ENCODE measurements at places on chromosomes 4 and X. TPM values are rescaled to one million over a fixed set of nuclear protein-coding genes. Genes with fewer than 3 reads are reported as not detected.

DNA sequence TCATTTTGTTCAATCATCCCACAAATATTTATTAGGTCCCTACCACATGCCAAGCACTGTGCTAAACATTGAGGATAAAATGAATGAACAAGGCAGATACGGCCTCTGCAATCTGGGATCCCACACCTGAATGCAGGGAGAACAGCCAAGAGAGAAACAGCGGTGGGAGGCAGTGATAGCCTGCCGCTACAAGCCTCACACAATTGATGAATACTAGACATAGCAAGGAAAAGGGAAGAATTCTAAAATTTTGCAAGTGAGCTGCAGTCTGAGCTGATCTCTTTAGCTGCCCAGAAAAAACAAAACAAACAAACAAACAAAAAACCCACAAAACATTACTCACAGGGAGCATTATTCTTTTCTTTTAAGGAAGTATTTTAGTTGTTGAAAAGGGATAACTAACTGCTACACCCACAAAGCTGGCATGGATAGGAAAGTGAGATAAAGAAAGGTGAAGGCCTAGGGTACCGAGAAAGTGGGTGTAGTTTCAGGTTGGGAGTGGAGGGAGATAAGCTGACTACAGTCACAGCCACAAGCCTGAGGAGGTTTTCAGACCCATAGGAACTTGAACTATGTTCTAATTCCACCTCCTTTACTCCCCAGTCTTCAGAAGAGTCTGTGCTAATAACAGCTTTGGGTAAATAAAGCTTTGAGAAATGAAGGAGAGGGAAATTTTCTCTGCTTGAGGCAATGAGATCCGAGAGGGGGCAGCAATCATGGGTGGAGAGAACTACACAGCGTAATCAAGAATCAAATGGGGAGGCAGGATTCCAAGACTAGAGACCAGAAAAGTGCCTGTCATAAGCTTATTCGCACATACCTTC, 85.4 kb downstream of the SH3RF1 start:
- no peak for DNase-seq

- no peak for DNase-seq
These were observed 45.5 kb upstream of the PPP1R2C start for GRCh38 chrX:42823443-42823842.

DNA sequence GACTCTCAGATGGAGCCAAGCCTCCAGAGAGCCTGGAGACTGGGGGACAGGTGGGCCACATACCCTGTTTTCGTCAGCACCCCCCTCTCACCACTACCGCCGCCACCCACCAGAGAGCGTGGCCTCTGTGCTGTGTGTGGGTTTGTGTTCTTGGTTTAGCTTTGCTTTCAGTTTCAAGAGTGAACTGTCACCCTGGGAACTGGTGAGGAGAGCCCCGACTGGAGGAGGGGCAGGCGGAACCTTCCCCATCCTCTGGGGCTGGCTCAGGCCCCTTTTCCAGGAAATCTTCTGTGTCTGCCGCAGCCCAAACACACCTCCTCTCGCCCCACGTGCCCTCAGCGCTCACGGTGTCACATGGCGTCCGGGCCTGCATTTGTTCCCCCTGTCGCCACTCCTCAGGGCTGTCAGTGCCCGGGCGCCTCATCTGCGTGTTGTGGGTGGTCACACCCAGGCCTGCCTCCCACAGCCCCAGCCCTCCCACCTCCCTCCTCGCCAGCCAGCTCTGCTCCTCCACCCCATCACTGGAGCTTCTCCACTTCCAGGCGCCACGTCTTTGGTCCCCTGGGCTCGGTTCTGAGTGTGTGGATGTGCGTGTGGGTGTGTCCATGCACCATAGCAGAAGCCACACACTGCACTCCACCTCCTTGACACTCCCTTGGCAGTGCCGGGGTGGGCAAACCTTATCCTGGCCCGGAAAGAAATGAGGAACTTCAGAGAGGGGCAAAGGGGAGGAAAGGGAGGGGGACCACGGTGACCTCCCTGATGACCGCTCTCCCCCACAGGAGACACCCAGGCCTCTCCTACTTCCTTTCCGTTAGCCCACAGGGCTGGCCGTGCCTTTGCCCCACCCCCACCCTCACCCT, 27.8 kb downstream of the ELF4 start:
- DNase-seq: no peak

- DNase-seq: peak; percentile 69
These were observed 64.0 kb downstream of the SOX3 start for GRCh38 chrX:140440876-140441275.

- peak; percentile 10 for DNase-seq
These were observed 39.8 kb downstream of the GALNT7 start for GRCh38 chr4:173208420-173208819.

GRCh38 chrX:67353651-67354370, 190.0 kb upstream of the AR start:
- no peak for DNase-seq

GRCh38 chr4:8917868-8918783, 46.5 kb upstream of the HMX1 start:
- peak; percentile 58 for DNase-seq

- no peak for DNase-seq
These were observed 355.4 kb upstream of the CPEB2 start for GRCh38 chr4:14646831-14647230.

DNA sequence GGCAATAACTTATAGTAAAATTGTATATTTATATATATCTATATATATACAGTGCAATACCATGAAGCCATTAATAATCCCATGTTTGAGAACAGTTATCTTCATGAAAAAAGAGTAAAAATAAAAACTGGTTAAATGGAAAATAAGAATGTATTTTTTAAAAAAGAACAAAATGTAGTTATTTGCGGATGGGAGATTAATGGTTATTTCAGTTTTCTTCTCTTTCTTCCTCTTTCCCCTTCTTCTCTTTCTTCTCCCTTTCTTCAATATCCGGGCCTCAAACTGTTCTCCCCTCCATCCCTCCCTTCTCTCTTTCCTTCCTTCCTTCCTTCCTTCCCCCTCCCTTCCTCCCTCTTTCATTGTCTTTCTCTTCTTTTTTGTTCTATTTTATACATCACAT, 1301.7 kb upstream of the IGFBP7 start:
- no peak for DNase-seq

DNA sequence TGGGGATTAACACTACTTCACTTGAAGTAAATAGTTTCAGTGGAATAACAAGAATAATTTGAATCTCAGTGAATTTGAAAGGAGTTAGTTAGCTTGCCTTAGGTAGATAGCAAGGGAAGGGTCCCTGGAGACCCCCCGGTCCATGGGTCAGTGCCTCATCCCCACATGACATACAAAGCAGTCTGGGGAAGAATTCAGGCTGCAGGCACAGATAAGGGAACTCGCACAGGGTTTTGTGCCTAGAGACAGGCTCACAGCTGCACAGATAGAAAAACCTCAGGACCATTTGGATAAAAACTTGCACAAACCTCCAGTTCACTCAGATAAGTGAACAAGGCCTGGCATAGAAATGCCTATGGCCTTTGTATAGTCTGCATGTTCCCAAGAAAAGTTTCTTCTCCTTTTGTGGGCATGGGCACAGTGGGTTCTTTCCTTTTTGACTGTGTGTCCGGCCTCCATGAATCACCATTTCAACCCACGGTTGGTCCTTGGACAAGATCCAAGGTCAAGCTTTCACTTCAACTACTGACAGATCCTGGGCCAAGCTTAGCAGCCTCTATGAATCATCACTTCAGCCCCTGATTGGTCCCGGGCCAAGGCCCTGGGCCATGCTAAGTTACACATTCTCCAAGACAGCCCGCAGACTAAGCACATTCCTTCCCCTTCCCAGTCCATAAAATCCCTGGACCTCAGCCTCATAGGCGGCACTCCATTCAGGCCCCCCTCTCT, 108.3 kb upstream of the KLHL4 start:
- DNase-seq: peak; percentile 80

DNA sequence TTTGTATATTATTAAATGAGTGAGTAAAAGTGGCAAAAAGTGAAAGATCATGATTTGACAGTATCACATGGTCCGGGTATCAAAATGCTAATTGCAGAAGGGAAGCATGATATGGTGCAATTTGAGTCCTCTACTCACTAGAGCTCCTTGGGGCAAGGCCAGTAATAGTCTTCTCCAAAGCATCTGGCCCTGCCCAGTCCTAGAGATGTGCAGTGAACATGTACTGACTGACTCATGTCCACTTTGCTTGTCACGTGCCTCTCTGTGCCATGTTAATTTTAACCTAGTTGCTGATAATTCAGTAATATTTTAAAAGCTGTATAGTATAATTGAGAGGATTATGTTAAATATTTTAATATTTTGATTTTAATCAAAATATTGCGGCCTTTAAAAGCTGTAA, 54.6 kb upstream of the TENM3 start:
- no peak for DNase-seq

DNA sequence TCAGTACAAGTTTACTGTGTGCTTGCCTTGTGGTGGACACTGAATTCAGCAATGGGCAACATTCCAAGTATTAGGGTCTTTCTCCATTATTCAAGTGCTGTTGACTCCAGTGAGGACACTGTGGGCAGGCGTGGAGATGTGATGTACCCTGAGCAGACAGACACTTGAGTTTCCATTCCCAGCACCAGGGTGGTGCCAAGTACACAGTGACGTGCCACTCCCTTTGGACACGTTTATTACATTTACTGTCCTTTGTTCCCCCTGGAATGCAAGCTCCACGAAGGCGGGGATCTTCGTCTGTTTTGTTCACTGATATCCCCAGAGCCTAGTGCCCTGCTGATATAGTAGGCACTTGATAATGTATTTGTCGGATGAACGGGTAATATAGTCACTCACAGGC, 130.6 kb upstream of the STX18 start:
- DNase-seq: no peak

GRCh38 chr4:10160281-10160856, 43.8 kb upstream of the WDR1 start:
- DNase-seq: no peak

DNA sequence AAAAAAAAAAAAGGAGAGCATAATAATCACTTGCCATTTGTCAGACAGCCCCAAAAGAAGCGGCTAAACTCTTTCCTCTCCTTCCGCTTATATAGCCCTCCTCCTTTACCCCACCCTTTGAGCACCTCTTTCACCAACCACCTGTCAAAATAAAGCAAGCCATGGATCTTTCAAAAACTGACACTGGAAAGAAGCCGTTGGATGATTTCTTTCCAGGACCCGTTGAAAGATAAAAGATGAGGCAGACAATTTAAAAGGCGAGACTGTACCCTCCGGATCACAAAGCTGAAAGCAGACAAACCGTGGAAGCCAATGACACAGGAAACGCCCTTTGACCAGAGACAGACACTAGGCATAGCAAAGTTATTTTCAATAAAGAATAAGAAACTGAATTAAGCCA, 22.6 kb downstream of the GPC4 start:
- no peak for DNase-seq

GRCh38 chr4:139212900-139213299, 35.9 kb upstream of the ELF2 start:
- no peak for DNase-seq

- no peak for DNase-seq
These were observed 276.4 kb downstream of the RPA4 start for GRCh38 chrX:97159916-97160800.

- no peak for DNase-seq
These were observed 58.7 kb downstream of the LEF1 start for GRCh38 chr4:108109997-108110416.

GRCh38 chrX:6568031-6568430, 33.1 kb upstream of the VCX3A start:
- no peak for DNase-seq

GRCh38 chr4:122827258-122827878, 737 bp downstream of the FGF2 start:
- peak; percentile 73 for DNase-seq

DNA sequence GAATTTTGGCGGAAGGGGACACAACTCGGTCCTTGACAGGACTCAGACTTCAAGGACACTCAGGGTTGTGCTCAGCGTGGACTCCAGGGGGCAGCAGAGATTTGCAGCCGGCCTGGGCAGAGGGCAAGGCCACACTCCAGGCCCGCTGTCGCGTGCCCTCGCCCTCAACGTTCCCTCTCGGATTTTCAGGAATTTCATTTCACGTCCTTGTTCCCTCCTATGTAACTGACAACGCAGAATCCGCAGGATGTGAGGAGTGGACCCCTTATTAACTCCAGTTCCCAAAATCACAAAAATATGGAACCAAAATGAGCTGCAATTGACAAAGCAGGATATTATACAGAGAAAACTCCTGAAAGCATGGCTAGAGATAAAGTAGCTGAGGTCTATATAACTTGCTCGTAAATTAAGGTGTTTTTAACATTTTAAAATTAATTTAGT, 21.0 kb upstream of the DCTD start:
- DNase-seq: peak; percentile 53

DNA sequence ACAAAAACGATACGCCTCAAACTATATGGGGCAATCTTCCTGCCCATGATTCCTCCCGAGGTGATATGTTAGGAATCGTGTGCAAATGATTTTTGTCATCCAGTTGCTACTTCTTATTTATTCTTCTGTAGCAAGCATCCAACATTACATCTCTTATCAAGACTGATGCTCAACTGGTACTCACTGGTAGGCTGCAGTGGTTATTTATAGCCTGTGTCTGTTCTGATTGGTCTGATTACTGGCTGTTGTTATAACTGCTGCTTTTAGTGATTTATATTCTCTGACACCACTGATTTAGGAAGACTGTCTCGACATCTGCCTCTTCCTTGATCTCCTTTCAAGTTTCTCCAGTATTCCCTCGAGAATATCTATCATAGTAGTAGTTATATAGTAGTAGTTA, 165.8 kb downstream of the LARP7 start:
- no peak for DNase-seq

- no peak for DNase-seq
These were observed 3.6 kb downstream of the PLXNB3 start for GRCh38 chrX:153767674-153768055.

- no peak for DNase-seq
These were observed 88.8 kb upstream of the HPRT1 start for GRCh38 chrX:134371133-134371532.

DNA sequence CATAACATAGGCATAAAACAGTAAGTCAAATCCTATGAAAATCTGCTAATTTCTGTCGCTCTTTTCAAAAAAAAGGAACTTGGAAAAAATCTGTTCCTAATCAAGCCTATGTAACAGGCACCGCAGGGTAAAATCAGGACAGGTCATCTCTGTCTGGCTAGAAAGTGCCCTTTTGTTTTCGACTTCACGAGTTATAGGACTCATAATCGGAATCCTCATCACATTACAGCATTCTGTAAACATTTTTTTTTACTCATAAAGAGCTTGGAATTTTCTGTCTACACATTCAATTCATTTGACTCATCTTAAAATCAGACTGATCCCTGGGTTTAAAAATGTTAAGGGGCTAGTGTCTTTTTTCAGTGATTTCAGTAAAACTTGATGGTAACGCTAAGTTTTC, 181.7 kb upstream of the TBC1D9 start:
- DNase-seq: no peak

Gene IQCM
- not detected for total RNA-seq

Gene HSFX2
- 0.89 TPM for total RNA-seq

Gene CENPVL2
- 2.0 TPM for total RNA-seq

Gene TMEM47
- total RNA-seq: 95.9 TPM

Gene NHSL2
- total RNA-seq: 9.3 TPM

Gene FNIP2
- 31.7 TPM for total RNA-seq

Gene ETDC
- total RNA-seq: not detected

Gene SSX4B
- not detected for total RNA-seq

Gene RASL11B
- 6.3 TPM for total RNA-seq

Gene BMP3
- 10.9 TPM for total RNA-seq
